ENCODE measurements at places on chromosomes 7 and 10. TPM values are rescaled to one million over a fixed set of nuclear protein-coding genes. Genes with fewer than 3 reads are reported as not detected.

The ZCCHC24 gene
- 0.89 TPM for polyA plus RNA-seq

The GARS1 gene
- 42.2 TPM for polyA plus RNA-seq

The GIMAP5 gene
- polyA plus RNA-seq, result 3.8 TPM

The OPN1SW gene
- polyA plus RNA-seq, result not detected

The GPR141 gene
- polyA plus RNA-seq, result 1.1 TPM

The ANKRD61 gene
- 2.6 TPM for polyA plus RNA-seq

The HPS6 gene
- polyA plus RNA-seq, result 13.6 TPM

The PTF1A gene
- polyA plus RNA-seq, result not detected

The HGF gene
- polyA plus RNA-seq, result under 0.01 TPM

The LRCH4 gene
- polyA plus RNA-seq, result 72.0 TPM

The DYDC1 gene
- not detected for polyA plus RNA-seq

The ARMC3 gene
- polyA plus RNA-seq, result not detected

The OR2A7 gene
- 2.7 TPM for polyA plus RNA-seq

The ARF5 gene
- 231 TPM for polyA plus RNA-seq

The TDRD1 gene
- 0.28 TPM for polyA plus RNA-seq

The STOX1 gene
- polyA plus RNA-seq, result not detected

The BICC1 gene
- polyA plus RNA-seq, result not detected

The TRIM50 gene
- polyA plus RNA-seq, result 0.27 TPM

The RHBDD2 gene
- 55.4 TPM for polyA plus RNA-seq

The CHAT gene
- polyA plus RNA-seq, result not detected

The STEAP4 gene
- polyA plus RNA-seq, result 0.54 TPM

The SPAM1 gene
- not detected for polyA plus RNA-seq

The CDK14 gene
- 6.3 TPM for polyA plus RNA-seq

The BMPER gene
- 1.9 TPM for polyA plus RNA-seq

The FAM25G gene
- 272 TPM for polyA plus RNA-seq

The OR2A5 gene
- under 0.01 TPM for polyA plus RNA-seq

The FAM241B gene
- 6.7 TPM for polyA plus RNA-seq

The YKT6 gene
- polyA plus RNA-seq, result 73.7 TPM

The FAM131B gene
- 3.3 TPM for polyA plus RNA-seq

The MBL2 gene
- polyA plus RNA-seq, result not detected

The RBM20 gene
- 0.52 TPM for polyA plus RNA-seq

The PNLIPRP3 gene
- not detected for polyA plus RNA-seq

The EBF3 gene
- polyA plus RNA-seq, result not detected
